Activated T-cell treated with anti-CD3 and anti-CD28 coated beads, Interleukin-2, amount 50 U/mL, for 24 hours (primary cell): ENCODE measurements at places on chromosomes 2 and 18.

GRCh38 chr18:22936515-22936914 is 3.4 kb downstream of the RBBP8 start:
- no peak for DNase-seq

DNA sequence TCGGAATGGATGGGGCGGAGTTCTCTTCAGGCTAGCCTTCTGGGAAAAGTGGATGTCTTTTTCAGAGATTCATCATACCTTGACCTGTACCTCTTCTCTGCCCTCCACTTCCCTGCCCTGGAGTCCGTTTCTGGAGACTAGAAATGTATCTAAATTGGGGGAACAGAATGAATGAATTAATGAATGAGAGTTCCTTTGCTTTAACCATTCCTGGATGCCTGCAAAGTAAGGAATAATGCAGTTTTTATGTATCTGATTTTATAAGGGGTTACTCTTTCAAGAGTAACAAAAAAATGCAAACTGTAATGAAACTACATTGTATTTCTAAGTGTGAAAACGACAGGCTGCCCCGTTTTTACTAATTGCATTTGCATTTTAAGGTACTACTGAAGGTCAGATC is 2.0 kb downstream of the SOWAHC start:
- no peak for DNase-seq

GRCh38 chr2:128004509-128004908 is 23.4 kb downstream of the SAP130 start:
- DNase-seq: no peak

- DNase-seq: no peak
Measured at GRCh38 chr2:64442801-64443429, 11.0 kb upstream of the LGALSL start.

- no peak for DNase-seq
Measured at GRCh38 chr2:20880221-20880771, 57.4 kb upstream of the LDAH start.

DNA sequence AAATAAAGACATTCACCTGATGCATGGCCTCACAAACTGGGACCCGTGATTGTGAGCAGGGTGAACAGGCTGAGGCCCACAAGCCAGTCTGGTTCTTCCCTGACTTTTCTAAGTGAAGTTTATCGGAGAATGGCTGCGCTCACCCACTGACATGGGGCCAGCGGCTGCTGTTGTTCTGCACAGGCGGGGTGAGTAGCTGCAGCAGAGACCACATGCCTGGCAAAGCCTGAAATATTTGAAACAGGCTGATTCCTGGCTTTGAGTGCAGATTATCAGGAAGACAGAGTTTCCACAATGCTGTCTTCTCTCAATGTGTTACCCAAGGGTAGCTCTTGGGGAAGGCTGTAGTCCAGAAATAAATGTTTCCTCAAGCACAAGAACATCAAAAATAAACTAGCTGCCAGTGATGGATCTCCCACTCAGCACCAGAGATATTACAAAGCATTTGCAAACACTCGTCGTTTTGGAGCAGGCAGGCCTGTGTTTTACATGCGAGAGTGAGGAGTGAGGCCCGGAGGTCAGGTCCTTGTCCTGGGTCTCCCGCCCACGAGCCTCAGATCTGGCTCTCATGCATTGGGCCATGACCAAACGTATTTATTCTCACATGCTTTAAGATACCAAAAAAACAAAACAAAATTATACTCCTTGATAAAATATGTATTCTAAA is 647.1 kb downstream of the GALR1 start:
- no peak for DNase-seq

DNA sequence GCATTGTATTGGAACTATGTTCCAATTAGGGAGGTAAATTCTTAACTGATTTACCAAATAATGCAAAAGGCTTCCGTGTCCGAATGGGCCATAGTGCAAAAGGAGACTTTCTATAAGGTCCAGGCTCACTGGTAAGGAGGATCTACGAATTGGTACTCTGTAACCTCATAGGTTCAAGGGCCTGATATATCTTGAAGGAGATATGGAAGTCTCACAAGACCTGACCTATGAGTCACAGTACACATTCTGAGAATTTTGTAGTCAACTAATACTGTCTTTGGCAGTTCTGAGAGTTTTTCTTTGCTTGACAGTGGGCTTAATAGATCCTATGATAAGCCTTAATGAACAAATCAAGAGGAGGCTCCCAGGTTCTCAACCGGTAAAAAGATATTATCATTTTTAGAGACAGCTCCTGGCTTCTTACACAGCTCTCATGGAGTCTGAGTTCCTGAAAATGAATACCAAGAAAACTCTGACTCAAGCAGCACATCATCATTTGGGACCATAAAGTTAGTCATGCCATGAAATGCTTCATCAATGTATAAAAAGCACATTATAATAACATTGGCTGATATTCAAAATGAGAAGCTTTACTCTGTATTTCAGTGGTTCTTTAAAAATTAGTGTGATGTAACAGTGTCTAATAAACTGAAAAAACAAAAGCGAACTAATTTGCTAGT is 1275.2 kb upstream of the CRIM1 start:
- no peak for DNase-seq

GRCh38 chr2:234401426-234401825 is 95.5 kb downstream of the ARL4C start:
- DNase-seq: no peak

- no peak for DNase-seq
Measured at GRCh38 chr2:29080886-29081743, 6.8 kb upstream of the PCARE start.

DNA sequence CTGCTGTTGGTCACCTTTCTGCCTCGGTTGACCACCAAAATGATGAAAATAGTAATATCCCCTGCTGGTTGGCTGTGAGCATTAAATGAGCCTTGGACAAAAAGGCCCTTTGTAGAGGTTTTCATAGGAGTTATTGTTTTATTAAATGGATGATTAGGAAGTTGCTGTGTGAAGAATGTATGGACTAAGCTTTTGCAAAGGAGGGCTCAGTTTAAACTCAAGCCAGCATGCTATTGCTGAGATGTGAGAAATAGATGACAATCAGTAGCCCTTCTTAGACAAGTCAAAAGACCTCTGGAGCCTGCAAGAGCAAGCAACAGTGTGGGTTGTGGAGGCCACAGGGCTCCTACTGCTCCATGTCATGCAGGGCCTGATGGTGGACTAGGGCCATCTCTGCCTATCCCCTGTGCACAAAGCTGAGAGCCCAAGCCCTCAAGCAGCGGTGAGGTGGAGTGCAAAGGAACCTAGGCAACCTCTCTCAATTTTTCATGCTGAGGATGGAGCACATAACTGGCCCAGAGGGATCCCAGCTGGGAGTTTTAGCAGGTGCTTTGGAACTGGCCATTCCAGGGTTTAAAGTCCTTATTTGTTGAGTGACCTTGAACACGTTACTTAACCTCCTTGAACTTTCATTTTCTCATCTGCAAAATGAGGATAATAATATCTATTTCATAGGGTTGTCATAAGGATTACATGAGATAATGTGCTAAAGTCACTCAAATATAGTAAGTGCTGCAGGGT is 37.1 kb downstream of the FOSL2 start:
- peak; percentile 23 for DNase-seq

GRCh38 chr2:234410526-234410925 is 86.4 kb downstream of the ARL4C start:
- no peak for DNase-seq

DNA sequence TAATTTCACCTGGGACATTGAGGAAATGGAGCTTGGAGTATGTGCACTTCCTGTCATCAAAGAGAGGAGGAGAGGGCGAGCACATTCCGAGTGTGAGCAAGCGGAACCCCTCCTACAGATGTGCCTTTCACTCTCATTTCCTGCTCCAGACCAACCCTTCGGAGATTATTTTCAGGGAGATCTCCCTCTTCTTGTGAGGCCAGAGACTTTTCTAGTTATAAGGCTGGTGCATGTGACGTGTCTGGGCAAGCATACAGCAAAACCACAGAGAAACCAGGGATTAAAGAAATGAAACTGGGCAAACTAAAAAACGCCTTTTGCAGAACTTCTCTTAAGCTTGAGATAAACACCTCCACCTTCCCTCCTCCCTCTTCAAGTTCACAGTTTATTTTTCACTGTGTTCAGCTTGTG is 409.2 kb upstream of the TCF4 start:
- DNase-seq: no peak

DNA sequence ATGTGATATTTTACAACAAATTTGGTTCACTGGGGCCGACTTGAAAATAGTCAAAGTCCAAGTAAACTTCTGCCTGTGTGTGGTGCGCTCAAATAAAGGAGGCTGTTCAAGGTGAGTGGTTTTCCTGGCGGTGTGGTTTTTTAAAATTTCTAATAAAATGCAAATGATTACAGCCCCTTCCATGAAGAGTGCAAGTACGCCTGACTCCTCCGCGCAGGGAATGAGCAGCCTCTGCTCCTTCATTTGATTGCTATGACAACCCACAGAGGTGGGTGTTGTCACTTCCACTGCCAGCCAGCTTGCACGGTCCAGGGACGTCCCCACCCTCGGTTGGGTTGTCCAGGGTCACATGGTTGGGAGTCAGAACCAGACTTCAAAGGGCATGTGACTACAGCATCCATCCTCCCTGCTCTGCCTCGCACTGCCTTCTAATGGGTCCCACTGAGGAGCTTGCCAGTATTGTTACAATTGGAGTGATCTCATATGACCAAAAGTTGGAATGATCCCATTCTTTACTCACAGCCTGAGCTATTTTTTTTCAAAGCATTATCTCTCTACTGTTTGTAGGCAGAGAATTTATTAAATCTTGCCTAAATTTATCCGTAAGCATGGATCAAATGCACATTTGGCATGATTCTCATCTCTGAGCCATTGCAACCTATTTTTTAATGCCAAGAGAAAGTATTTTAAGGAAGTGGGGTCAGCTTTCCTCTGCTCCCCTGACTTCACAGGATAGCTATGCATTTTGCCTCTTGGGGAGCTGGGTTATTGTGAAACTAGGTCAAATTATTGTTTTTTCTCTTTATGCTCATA is 121.3 kb downstream of the AGAP1 start:
- no peak for DNase-seq

DNA sequence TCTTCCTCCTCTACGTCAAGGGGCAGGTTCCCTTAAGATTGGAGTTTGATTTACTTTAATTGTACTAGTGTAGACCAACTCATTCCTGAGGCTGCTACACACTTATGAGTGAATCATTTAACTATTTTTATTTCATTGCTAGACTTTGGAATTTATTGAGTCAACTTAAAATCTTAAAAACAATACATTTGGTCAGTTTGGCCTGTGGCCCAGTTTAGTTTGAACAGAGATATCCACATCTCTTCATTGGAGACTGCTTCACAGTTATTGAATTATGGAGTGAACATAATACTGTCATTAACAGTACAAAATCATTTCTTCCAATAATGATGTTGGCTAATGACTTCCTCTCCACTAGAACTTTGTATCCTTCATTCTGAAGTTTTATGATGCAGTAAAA is 34.5 kb upstream of the STPG4 start:
- no peak for DNase-seq

DNA sequence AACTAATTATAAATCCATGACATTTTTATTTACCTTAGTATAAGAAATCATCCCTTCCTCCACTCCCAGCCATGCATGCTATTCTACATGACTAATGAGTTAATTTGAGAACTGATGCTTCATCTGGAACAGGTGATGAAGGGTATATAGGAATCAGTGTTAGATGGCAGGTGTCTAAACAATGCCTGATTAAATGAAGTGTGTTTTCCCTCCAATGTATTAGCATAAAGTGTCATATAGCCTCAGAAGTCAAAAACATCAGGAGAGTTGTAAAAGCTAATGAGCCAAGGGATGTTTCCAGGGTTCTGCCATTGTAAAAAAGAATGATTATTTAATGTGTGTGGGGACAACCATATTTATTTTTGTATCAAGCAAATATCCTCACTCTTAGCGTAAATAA is 913.8 kb downstream of the DCC start:
- no peak for DNase-seq

DNA sequence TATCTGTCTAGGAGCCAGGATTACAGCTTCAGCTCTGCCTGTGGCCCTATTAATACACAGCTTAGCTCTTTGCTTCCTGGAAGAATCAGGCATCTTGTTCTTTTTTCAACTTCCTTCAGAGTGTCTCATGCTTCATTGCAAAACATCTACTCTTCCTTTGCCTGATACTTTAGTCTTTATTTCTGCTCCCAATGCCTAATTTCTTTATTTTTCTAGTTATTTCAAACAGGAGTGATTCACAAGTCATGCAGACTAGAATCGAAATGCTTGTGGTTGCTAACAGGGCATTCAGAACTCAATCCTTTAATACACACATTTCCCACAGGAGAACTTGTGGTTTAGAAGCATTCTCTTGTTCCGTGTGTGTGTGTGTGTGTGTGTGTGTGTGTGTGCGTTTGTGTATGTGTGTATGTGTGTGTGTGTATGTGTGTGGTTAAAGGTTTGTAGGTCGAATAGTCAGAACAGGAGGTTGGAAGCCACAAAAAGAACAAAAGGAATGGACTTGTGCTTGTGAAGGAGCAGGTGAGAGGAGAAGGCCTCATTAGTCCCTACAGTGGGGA is 28.3 kb upstream of the INSIG2 start:
- no peak for DNase-seq

DNA sequence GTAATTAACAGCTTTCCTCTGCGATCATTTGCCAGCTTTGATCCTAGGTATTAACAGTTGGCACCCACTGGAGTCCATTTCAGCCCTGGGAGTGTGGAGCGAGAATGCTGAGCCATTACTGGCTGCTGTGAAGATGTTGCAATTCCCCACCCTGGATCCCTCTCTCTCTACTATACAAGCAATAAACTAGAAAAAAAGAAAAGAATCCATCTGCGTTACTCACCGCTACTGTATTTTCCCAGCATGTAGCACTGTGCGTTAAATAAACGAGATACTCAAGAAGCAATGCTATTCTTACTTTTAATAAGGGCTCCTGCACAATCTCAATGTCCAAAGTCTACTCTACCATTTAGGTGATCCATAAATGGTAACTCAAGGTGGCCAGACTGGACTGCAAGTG is 8.5 kb downstream of the RTTN start:
- DNase-seq: no peak

- DNase-seq: no peak
Measured at GRCh38 chr2:67900826-67901225, 162.0 kb downstream of the C1D start.

DNA sequence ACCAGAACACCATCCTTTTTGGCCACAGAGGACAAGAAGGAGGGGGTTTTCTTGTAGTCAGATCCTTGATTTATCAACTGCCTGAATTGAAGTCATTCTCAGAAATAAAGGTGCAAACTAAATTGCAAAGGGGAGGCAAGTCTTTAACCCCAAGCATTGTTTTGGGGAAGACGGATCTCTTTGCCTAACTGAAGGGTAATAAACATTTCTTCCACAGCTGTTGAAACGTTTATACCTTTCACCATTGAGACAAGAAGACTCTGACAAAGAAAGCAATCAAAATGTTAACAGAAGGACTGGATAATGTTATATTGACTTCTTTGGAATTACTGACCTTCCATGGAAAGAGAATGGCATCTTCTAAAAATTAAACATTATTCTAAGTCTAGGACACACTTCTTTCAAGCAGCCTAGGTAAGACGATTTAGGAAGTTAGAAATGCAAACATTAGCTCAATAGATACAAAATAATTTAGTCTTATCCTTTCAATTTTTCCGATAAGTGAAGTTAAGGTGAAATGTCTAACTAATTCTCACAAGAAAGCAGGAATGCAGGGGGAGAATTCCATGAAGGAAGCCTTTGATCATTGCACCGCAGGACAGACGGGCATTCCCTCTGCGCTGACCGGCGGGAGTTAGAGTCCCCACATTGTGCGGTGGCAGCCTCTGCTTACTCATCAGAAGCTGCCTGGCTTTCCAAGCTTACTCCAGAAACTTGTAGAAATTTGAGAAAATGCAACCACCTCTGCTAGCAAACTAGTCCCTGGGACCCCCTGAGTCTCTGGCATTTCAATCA is 69.4 kb upstream of the COPS8 start:
- no peak for DNase-seq

- peak; percentile 68 for DNase-seq
Measured at GRCh38 chr2:219495531-219496122, 3.1 kb upstream of the GMPPA start.
